Right atrium auricular region (tissue), 2 donors: ENCODE measurements at places on chromosomes 1 and 21. TPM values are rescaled to one million over a fixed set of nuclear protein-coding genes. Genes with fewer than 3 reads are reported as not detected.

- no peak for DNase-seq
Measured at GRCh38 chr1:201119206-201120197, 7.3 kb upstream of the CACNA1S start.

DNA sequence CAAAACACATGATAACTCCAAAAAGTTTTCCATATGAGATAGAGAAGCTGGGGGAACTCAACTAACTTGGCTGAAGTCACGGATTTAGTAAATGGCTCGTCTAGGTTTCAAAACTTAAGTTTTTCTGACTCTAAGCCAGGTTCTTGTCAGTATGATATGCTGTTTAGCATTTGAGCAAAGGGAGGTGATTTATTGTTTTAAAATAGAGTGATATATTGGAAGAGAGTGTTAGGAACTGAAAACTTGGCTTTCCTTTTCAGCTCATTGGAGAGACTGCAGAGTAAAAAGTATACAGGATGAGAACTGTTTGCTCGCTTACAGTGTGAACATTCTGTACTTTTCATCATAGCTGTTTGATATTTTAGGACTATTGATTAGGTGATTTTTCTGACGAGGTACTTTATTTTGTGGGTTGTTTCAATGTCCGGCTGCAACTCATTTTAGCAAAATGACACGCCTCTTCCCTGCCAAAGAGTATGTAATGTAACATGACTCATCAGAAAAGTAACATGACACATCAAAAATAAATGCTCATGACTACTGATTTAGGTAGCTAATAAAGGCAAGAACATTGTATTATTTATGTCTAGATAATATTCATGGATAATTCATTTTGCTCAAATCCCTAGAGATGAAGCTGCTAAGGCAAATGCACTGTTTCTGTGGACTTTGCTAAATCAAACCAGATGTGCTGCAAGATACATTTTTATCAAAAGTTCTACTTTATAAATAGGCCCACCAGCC is 355.1 kb downstream of the GPATCH2 start:
- no peak for DNase-seq

DNA sequence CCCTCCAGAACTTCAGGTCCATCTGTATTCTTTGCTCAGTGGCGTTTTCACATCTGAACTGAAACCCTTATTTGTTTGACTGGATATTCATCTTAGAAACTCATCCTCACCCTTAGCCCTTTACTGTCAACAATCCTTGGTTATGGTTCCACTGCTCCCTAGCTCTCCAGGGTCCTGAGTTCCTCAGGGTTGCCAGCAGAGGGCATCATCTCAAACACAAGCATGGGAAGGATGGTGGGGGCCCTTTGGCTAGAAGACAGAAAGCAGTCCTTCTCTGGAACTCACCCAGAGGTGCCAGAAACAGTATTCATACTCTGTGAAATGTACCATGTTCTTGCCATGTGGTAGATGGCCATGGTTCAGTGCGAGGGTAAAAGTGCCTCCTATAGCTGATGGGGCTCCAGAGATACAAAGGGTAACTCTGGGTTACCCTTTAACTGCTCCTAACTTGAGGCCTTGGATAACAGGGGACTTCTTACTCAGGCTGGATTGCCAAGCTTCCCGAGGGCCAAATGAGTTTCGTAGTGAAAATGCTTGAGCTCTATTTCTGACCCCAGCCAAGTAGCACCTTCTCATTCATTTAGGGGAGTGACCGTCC is 11.3 kb downstream of the NCSTN start:
- peak; percentile 43 for DNase-seq

Gene RGS4
- 1.5 TPM for total RNA-seq

Gene SPRR2F
- 2.8 TPM for total RNA-seq

DNA sequence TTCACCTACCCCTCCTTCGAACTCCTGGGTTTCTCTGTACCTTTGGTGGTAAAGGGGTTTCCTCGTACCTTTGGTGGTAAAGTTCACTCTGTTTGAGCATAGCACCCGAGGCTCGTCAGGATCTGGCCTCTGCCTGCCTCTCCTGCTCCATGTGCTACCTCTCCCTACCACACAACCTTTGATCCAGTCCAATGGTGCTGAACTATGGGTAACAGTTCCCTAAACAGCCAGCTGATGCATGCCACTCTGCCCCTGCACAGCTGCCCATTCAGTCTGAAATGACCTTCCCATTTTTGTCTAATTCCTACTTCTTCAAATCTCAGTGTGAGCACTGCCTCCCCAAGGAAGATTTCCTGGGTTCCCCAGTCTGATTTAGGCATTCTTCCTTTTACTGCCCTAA is 14.0 kb downstream of the OVAAL start:
- DNase-seq = no peak

DNA sequence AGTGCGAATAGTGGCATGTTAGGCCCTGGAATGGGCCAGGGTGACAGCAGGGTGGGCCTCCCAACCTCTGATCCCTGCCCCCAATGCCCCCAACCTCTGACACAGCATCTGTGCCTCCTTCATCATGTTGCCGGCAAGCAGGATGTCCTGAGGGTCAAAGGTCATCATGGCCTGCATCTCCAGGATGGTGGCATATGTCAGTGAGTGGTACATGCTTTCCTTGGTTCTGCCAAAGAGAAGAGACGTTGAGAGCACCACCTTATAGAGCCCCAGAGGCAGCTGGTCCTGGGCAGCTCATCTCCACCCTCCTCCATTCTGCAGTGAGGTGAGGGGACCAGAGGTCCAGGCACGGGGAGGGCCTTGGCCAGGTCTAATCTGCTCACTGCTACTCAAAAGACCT is 17.6 kb downstream of the TTC39A start:
- no peak for DNase-seq

Gene LENEP
- total RNA-seq = not detected

GRCh38 chr1:204574865-204575163 is 58.6 kb downstream of the MDM4 start:
- DNase-seq = no peak

Gene ZSWIM5
- total RNA-seq = 1.7 TPM

Gene SASS6
- total RNA-seq = 1.7 TPM

DNA sequence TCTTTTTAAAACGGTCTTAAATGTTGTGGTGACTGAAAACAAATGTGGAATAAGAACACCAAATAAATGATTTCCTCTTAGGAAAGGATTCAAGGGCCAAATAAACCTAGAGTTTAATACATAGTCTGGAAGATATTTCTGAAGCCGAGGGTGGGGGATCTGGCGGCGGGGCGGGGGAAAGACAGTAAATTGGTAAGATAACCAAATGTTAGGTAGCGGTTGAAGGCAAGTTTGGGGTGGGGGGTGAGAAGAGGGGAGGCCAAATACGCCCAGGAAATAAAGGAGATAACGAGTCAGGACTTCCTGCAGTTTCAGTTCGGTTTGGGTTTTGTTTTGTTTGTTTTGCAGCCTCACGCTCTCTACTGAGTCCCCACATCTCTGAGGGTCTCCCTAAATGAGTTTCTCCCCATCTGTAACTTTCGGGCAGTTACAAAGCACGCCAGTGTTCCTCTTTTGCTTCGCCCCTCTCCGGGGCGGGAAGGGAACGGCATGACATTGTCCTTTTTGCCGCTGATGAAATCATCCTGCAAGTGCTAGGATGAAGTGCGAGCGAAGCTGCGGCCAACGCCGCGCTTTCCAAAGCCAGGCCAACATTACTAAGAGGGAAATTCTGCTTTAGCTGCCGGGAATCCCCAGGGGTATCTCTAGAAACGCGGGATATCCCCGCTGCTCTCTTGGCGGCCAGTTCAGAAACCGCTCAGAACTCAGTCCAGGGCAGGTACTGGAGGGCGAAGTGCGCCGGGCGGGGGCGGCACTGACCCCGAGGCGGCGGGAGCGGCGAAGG is 844 bp downstream of the NIBAN1 start:
- DNase-seq = peak; percentile 76

GRCh38 chr1:200776949-200777348 is 38.3 kb downstream of the CAMSAP2 start:
- DNase-seq = no peak

DNA sequence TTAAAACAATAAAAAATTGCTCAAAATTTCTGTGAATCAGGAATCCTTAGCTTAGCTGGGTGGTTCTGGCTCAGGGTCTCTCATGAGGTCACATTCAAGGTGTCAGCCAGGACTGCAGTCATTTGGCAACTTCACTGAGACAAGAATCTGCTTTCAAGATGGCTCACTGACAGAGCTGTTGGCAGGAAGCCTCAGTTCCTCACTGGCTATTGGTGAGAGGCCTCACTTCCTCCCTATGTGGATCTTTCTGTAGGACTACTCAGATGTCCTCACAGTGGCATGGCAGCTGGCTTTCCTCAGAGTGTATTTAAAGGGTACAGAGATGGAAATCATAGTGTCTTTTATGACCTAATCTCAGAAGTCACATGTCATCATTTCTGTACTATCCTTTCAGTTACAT is 785.7 kb downstream of the ADGRL2 start:
- peak; percentile 72 for DNase-seq

Gene S100A3
- total RNA-seq = 3.4 TPM

Gene OR6K3
- total RNA-seq = not detected
